Fibroblast of lung (primary cell): ENCODE measurements at places on chromosomes 6 and 20. TPM values are rescaled to one million over a fixed set of nuclear protein-coding genes. Genes with fewer than 3 reads are reported as not detected.

DNA sequence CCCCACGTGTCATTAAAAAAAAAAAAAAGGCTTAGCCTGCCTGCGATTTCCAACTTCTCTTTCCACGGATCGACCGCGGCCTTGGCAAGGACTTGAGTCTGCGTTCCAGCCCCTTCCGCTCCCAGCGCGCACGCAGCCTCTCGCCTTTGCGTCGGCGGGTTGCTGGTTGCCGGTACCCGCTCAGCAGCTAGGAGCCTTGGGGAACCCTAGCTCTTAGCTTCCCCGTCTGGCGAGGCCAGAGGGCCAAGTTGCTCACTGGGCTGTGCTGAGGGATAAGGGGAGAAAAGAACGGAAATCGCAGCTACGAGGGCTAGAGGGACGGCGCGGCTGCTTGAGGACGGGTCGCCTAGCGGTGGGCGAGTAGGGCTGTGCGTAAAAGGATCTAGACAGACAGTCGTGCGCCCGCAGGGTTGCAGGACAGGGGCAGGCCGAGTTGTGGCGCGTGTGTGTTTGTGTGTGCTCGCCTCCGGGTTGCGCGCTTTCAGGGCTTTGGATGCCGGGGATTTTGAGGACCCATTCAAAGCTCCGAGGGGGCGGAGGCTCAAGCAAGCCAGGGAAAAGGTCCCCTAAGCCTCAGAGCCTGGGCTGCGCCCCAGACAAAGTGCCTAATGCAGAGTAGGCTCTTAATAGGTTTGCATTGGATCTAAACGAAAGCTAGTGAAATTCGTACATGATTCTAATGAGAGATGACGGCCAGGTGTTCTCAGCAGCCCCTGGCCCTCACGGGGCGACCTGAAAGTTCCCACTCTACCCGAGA lies 40.5 kb upstream of the OSTM1 start:
- DNase-seq, result peak; percentile 82

- no peak for DNase-seq
Observed at GRCh38 chr20:5559945-5560344, 190.3 kb upstream of the SHLD1 start.

- DNase-seq, result peak; percentile 63
Observed at GRCh38 chr6:118743746-118744145, 92.4 kb upstream of the CEP85L start.

DNA sequence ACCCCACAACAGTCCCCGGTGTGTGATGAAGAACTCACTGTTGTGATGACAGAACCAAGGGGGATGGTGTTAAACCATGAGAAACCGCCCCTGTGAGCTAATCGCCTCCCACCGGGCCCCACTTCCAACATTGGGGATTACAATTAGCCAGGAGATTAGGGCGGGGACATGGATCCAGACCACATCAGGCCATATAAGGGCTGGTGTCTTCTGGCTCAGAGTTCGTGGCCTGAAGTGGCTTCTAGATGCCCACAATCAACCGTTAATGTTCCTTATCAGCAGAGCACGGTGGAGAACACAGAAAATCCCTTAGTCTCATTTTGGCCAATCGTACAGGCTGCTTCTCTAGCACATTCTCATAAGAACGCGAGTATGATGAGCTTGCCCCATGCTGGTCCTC lies 10.9 kb upstream of the MAS1 start:
- no peak for DNase-seq

DNA sequence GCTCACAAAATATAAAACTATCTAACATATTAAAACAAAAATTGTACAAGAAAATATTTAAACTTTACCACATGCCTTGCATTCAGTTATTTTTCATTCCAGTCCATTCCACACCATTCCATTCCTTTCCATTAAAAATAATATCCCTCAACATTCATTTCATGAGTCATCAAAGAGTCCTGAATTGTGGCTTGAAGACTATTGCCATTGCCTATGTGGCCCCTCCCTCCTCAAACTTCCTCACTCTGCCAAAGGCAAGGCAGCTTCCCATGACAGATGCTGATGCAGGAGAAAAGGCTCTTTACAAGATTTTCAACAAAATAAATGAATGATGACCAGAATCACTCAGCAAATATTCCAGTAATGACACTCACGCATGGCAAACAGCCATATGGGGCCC lies 31.7 kb downstream of the IL20RA start:
- DNase-seq, result no peak

- DNase-seq, result no peak
Observed at GRCh38 chr6:35470663-35471120, 2.5 kb downstream of the RPL10A start.

Gene ROS1
- under 0.01 TPM in 2 replicates for total RNA-seq

Gene LTB
- total RNA-seq, result not detected in 2 replicates

Gene CCDC28A
- total RNA-seq, result 20.3 and 22.0 TPM in 2 replicates

Gene EYS
- total RNA-seq, result under 0.01 TPM in 1 of 2 replicates, not detected in the other

Gene LY86
- total RNA-seq, result not detected in 2 replicates

Gene BTBD3
- 27.5 and 47.4 TPM in 2 replicates for total RNA-seq
